ENCODE measurements at places on chromosomes 2 and 18. TPM values are rescaled to one million over a fixed set of nuclear protein-coding genes. Genes with fewer than 3 reads are reported as not detected.

The PROC gene
- total RNA-seq = 0.26 TPM

The IL18RAP gene
- not detected for total RNA-seq

The ALPI gene
- not detected for total RNA-seq

The CNNM4 gene
- 4.4 TPM for total RNA-seq

The MARCO gene
- not detected for total RNA-seq

The HTR2B gene
- 37.3 TPM for total RNA-seq

The NYAP2 gene
- not detected for total RNA-seq

The CYP26B1 gene
- total RNA-seq = 1.1 TPM

The CKAP2L gene
- 1.3 TPM for total RNA-seq

The CDKL4 gene
- 0.91 TPM for total RNA-seq

The EIF2AK2 gene
- total RNA-seq = 37.3 TPM

The APCDD1 gene
- 8.2 TPM for total RNA-seq

The DIS3L2 gene
- 14.7 TPM for total RNA-seq

The ANKRD30BL gene
- not detected for total RNA-seq

The ACMSD gene
- total RNA-seq = not detected

The PUS10 gene
- total RNA-seq = 5.3 TPM

The TXNDC2 gene
- not detected for total RNA-seq

The ASPRV1 gene
- 0.46 TPM for total RNA-seq

The IL36A gene
- total RNA-seq = not detected

The RGPD4 gene
- total RNA-seq = not detected

The NCKAP1 gene
- total RNA-seq = 211 TPM

The PROKR1 gene
- total RNA-seq = not detected

The PPP1R1C gene
- total RNA-seq = 0.07 TPM

The RAPH1 gene
- total RNA-seq = 35.6 TPM

The GREB1 gene
- total RNA-seq = 0.52 TPM

The NT5DC4 gene
- total RNA-seq = 0.33 TPM

The KLHL30 gene
- 5.2 TPM for total RNA-seq

The KIF1A gene
- 0.33 TPM for total RNA-seq

The CCDC102B gene
- total RNA-seq = 64.7 TPM

The INPP5D gene
- 0.59 TPM for total RNA-seq

The TRIM54 gene
- total RNA-seq = 0.10 TPM

The IL36B gene
- total RNA-seq = not detected

The LHCGR gene
- not detected for total RNA-seq

The AQP4 gene
- total RNA-seq = not detected

The CDH20 gene
- total RNA-seq = 0.13 TPM

The SERPINB4 gene
- not detected for total RNA-seq

The PLEK gene
- total RNA-seq = 0.07 TPM

The LCT gene
- total RNA-seq = 0.03 TPM

The SCYGR4 gene
- not detected for total RNA-seq

The DLX1 gene
- total RNA-seq = 1.6 TPM

The SP110 gene
- total RNA-seq = 4.8 TPM

The AGAP1 gene
- 19.0 TPM for total RNA-seq

The RNPEPL1 gene
- total RNA-seq = 33.4 TPM

The CHRND gene
- total RNA-seq = not detected

The CFAP65 gene
- 0.03 TPM for total RNA-seq

The SH3YL1 gene
- 45.4 TPM for total RNA-seq

The PAX3 gene
- not detected for total RNA-seq

The LYG1 gene
- 0.59 TPM for total RNA-seq

All from smooth muscle cell of the pulmonary artery (primary cell).